ENCODE measurements at places on chromosomes 2 and 18. TPM values are rescaled to one million over a fixed set of nuclear protein-coding genes. Genes with fewer than 3 reads are reported as not detected.

FOXI3 gene
- not detected for total RNA-seq

ZC3H6 gene
- total RNA-seq = 24.6 TPM

APOB gene
- total RNA-seq = 9.8 TPM

NEU4 gene
- total RNA-seq = not detected

MGAT4A gene
- total RNA-seq = 37.2 TPM

SP110 gene
- total RNA-seq = 12.0 TPM
